Renal cortical epithelial cell (primary cell): ENCODE measurements at places on chromosomes 13 and 19.

- no peak for DNase-seq
Observed at GRCh38 chr13:21534760-21535159, 69.2 kb downstream of the MICU2 start.

GRCh38 chr13:112943309-112944125, 25.5 kb upstream of the MCF2L start:
- no peak for DNase-seq

- peak; percentile 7 for DNase-seq
Observed at GRCh38 chr13:26646603-26647002, 89.1 kb downstream of the WASF3 start.

GRCh38 chr19:15672580-15673175, at the start of gene CYP4F12:
TSS of gene CYP4F12 (plus strand) at chr19:15673087. CDS start at chr19:15673530, 443 bp downstream.
- peak; percentile 4 for DNase-seq

- DNase-seq: peak; percentile 86
Observed at GRCh38 chr19:47047763-47048405, 540 bp downstream of the TMEM160 start.

DNA sequence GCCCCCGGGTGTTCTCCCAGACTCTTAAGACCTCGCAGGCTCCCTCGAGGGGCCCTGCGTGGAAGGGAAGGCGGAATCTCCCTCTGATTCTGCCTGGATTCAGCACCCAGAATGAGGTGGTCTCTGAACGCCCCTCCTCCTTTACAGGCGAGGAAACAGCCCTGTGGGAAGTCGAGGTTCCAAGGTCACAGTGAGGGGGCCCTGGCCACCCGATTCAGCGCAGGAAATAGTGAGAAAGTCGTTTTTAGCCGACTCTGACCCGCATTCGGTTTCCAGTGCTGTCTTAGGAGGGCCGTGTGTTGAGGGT, 1.1 kb downstream of the BSG start:
- no peak for DNase-seq

- no peak for DNase-seq
Observed at GRCh38 chr13:106352850-106353249, 182.6 kb downstream of the EFNB2 start.

DNA sequence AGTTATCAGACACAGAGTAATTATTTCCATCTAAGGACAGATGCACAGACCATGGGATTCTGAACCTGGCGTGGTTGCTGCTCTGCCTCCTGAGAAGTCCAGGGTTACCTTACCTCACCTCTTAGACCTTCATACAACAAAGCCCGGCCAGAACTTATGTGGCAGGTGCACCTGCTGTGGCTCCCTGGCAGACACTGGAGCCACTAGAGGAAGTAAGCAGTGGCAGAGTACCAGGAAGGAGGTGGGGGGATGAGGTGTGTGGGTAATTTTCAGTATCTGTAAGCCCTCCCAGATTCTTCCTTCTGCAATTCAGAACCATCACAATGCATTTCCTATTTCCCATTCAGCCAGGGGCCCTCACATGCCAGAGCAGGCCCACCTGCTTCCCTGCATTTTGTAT, 106.1 kb upstream of the DOCK9 start:
- no peak for DNase-seq

- peak; percentile 44 for DNase-seq
Observed at GRCh38 chr13:97028441-97029299, 34.4 kb upstream of the OXGR1 start.

GRCh38 chr19:639253-640160, at the start of gene FGF22:
TSS of gene FGF22 (plus strand) at chr19:639879. CDS start at chr19:639926, 47 bp downstream.
- peak; percentile 51 for DNase-seq

DNA sequence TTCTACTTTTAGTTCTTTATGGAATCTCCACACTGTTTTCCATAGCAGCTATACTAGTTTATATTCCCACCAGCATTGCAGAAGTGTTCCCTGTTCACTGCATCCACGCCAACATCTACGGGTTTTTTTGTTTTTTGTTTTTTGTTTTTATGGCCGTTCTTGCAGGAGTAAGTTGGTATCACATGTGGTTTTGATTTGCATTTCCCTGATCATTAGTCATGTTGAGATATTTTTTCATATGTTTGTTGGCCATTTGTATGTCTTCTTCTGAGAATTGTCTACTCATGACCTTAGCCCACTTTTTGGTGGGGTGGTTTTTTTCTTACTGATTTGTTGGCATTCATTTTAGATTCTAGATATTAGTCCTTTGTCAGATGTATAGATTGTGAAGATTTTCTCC, 89.7 kb downstream of the FRY start:
- DNase-seq: no peak

GRCh38 chr19:57105976-57106721, 13.6 kb upstream of the USP29 start:
- DNase-seq: no peak

DNA sequence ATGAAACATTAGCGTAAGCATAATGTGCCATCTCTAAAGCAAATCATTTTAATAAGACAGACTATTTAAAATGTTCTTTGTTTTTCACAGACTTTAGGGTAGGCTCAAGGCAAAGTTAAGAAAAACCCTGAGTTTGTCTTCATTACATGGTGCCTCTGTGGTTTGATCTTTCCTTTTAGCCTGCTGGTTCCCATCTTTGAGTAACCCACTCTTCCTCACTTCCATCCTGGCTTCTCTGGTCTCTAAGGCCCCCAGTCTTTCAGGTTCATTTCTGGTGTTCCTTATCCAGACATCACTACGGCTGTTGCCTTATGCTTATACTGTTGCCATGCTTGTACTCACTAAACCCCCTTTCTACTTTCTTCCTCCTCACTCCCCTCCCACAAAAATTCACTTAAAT, 38.4 kb downstream of the DACH1 start:
- DNase-seq: no peak

DNA sequence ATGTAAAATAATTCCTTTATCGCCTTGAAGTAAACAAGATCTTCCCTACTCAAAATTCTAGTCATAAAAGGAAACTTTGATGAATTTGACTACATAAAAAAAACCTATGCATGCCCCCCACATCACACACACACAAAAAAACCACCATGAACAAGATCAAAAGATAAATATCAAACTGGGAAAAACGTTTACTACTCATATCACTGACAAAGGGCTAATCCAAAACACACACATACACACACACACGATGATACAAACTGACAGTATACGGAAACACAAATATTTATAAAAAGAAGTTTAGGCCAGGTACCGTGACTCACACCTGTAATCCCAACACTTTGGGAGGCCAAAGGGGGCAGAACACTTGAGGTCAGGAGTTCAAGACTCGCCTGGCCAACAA, 61.9 kb downstream of the TSC22D1 start:
- DNase-seq: no peak

- DNase-seq: no peak
Observed at GRCh38 chr13:112750570-112750969, 60.7 kb downstream of the ATP11A start.

- DNase-seq: no peak
Observed at GRCh38 chr13:40665126-40666044, 1.1 kb downstream of the FOXO1 start.

- no peak for DNase-seq
Observed at GRCh38 chr19:44867578-44867977, 21.5 kb downstream of the NECTIN2 start.

- DNase-seq: no peak
Observed at GRCh38 chr13:75947448-75947847, 311.3 kb downstream of the LMO7 start.

DNA sequence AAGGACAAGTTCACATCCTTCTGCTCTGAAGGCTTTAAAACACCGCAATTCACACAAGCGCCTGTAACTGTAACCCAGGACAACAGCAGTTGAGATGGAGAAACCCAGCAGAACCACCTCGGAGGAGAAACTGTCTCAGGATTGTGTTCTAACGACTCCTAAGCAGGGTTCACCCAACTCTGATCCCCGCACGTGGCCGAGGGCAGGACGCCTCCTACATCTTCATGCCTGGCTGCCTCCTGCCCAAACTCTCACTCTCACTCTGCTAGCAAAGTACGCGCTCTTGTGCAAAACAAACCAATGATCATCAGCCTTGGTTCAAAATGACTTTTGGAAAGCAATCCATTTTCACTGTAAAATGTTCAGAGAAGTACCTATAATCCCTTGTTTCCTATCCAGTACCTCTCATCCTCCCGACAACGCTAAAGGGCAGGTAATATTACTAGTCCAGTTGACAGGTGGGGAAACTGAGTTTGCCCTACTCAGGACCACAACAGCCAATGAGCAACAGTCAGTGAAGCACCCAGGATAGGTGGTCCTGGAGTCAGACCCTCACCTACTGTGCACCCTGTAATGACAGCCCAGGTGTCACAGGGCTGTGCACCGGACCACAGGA, 25.6 kb downstream of the EPS15L1 start:
- DNase-seq: peak; percentile 28

DNA sequence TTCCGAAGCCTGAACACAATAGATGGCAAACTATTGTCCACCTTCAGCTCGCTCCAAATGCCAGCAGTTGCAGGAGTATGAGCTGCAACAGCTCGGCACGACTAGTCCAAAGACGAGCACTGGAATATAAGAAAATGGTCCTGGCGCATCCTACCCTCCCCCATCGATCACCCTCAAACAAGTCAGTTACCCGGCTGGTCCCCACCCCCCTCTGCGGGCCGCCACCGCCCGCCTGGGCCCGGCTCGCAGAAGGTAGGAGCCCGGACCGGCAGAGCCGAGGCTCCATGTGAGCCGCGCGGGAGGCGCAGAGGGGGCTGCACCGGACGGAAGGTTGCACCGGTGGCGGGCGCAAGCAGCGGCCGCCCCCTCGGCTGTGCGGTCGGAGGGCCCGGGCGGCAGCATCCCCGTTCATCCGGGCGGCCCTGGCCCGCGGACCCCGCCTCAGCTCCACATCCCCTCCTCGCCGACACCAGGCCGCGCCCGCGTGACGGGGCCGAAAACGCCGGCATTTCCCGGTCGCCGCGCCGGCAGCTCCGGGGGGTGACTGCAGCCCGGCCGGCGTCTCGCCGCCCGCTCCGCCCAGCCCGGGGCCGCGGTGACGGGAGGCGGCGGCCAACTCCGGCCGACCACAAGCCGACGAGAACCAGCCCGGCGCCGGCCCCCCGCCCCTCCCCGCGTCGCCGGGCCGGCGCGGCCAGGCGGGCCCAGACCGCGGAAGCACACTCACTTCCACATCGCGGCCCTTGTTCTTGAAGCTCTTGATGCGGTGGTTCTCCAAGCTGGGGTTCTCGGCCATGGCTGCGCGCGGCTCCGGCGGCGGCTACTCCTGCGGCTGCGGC, 552 bp downstream of the KPNA3 start:
- DNase-seq: no peak

GRCh38 chr13:107203146-107203847, 635.4 kb upstream of the ARGLU1 start:
- peak; percentile 45 for DNase-seq

GRCh38 chr19:45976178-45976577, 2.5 kb upstream of the NOVA2 start:
- no peak for DNase-seq

- DNase-seq: no peak
Observed at GRCh38 chr13:111880185-111880584, 186.8 kb upstream of the SOX1 start.

DNA sequence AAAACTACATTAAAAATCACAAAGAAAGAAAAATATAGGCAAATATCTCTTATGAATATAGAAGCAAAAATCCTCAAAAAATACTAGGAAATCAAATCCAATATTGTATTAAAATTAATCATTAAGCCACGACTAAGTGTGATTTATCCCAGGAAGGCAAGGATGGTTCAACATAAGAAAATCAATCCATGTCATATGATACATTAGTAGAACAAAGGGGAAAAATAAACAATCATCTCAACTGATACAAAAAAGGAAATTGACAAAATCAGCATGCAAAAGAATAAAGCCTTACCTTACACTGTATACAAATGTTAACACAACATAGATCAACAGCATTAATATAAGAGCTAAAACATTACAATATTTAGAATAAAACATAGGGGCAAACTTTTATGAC, 933.3 kb downstream of the PCDH9 start:
- no peak for DNase-seq

DNA sequence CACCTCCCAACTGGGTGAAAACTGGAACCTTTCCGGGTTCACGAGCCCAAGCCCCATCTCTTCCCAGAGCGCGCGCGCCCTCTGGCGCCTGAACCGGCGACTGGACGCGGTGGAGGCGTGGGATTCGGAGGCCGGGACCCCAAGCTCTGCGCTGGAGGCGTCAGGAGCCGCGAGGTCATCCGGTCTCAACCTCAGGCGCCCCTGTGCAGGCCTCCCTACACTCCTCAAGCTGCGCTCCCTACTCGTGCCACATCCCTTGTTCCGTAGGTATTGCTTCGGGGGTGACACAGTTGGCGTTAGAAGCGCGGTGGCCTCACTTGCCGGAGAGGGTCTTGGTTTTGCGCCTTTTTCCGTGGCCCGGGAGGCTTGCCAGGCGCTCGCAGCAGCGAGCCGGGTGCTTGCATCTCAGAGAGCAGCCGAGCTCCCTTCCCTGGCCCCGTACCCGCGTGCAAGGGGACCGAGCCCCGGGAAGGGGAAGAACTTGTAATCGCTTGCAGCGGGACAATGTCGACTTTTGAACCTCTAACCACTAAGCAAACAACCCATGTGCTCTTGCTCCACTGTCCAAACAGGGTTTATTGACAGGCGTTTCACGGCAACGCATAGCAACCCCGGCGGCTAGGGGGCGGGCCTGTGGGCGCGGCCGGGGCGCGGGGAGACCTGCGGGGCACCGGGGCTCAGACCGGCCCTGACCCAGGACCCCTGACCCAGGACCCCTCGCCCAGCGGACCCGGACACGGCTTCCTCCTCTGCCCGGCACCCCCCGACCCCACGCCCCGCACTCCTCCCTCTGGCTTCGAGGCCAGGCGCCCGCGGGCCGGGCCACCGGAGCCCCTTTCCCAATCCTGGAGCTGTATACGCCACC, 8.5 kb downstream of the CDX2 start:
- peak; percentile 65 for DNase-seq

DNA sequence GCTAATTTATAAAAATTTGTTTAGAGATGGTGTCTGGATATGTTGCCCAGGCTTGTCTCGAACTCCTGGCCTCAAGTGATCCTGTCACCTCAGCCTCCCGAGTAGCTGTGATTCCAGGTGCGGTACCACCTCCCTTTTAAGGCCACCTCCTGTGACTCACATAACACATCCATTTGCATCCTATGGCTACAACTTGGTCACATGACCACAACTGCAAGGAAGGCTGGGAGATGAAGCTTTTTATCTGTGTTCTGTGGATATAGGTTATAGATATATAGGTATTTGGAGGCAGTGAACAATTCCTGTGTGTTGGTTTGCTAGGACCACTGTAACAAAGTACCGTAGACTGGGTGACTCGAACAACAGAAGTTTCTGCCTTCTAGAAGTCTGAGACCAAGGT, 6.0 kb downstream of the SPACA6 start:
- DNase-seq: no peak
